Central memory CD8-positive, alpha-beta T cell (primary cell): ENCODE measurements at places on chromosomes 5 and 9.
A peak's percentile ranks its signal among the peaks of the same experiment; 100 is the strongest.

DNA sequence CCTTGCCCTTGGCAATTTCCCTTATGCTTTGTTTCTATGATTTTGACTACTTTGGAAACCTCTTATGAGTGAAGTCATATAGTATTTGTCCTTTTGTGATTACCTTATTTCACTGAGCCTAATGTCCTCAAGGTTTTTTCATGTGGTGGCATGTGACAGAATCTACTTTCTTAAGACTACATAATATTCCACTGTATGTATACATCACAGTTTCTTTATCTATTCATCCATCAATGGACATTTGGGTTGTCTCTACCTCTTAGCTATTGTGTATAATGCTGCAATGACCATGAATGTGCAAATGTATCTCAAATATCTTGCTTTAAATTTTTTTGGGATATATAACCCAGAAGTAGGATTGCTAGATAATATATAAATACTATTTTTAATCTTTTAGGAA, 96.4 kb upstream of the ALDH1A1 start:
- DNase-seq = no peak

DNA sequence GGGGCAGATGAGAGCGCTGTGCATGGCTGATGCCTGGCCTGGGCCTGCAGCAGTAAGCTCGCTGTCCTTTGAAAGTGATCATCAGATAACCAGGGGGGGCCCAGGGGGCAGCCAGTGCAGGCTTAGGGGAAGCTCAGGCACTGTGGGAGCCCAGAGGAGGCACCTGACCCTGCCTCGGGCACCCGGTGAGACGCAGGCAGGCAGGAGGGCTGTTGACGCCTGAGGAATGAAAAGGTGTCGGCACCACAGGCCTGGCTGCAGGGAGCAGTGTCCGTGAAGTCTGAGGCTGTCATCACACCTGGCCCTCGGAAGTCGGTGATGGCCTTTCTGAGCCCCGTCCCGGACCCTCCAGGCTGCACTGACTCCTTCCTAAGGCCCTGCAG, 84.6 kb downstream of the RXRA start:
- DNase-seq = no peak

DNA sequence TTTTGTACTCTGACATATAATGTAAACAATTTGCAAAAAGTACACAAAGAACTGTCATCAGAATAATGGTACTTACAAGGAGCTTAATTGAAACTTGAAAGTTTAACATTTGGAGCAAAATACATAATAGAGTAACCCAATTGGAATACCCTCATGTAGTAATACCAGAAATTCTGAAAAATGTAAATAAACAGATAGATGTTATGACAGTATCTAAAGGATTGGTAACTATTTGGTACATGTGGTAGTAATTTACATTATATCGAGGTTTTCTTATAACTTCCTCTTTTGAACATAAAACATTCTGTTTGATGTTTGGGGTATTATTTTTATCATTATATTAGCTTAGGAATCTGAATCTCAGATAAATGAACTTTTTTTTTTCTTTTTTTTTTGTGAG, 211.7 kb upstream of the ELL2 start:
- no peak for DNase-seq

- DNase-seq = no peak
Measured at GRCh38 chr9:86632537-86632936, 278.3 kb upstream of the TUT7 start.

GRCh38 chr9:90946982-90947381, 145.4 kb downstream of the SYK start:
- no peak for DNase-seq

GRCh38 chr9:18905883-18906629, 127.0 kb downstream of the SAXO1 start:
- DNase-seq = no peak

- no peak for DNase-seq
Measured at GRCh38 chr5:127757576-127757975, 54.4 kb downstream of the CCDC192 start.

DNA sequence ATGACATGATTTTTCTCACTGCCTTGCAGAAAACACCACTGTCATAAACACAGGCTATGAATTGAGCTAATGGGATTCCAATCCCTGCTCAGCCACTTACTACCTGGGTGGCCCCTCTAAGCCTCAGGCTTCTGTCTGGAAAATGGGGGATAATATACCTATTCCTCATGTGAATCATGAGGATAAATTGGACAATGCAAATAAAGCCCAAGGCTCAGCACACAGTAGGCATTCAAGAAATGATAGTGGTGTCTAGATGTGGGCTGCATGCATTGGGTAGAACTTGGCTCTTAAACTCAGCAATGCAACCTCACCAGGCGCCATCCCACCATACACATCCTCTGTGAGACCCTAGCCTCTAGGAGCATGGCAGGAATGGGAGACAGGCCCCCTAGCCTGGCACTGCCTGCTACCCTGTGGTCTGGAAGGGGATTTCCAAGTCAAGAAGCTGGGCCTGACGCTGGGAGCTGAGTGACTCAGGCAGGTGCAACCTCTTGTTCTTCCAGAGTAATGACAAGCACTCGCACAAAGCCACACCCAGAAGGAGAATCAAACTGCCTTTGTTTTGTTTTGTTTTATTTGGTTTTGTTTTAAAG, 2.3 kb upstream of the TNIP1 start:
- DNase-seq = peak; percentile 35

- DNase-seq = no peak
Measured at GRCh38 chr5:96439477-96440184, 6.6 kb upstream of the PCSK1 start.

GRCh38 chr9:95025213-95026147, 292.0 kb downstream of the FANCC start:
- DNase-seq = no peak

DNA sequence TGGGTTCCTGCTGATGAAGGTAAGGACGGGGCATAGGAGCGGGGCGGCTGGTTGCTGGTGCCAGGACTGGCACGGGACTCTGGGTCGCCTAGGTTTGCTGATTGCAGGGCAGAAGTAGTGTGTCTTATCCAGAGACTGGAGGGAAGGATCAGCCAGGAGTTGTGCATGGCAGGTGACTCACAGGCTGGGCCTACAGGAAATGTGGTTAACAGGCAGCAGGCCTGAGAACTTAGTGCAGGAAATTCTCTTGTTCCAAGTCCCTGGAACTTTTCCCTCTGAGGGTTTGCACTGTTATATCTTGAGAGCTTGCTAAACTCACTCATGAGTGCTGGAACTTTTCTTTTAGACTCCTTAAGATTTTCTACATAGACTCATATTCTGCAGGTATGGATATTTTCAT, 95.1 kb downstream of the ANXA2R start:
- DNase-seq = no peak

DNA sequence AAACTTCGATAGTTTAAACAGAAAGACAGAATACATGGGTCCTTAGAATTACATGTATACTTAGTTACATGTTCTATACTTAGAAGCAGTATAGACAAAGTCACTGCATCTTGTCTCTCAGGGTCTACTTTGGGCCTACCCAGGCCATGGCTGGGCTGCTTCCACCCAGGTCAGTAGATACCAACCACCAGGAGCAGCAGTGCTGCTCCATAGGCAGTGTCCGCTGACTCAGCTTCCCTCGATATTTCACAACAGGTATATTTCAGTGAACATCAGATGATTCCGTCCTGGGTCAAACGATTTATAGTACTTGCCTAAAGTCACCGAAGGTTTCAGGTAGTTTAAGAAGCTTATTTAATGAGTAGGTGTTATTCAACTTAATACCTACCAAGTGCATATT, 18.0 kb downstream of the IARS1 start:
- no peak for DNase-seq

GRCh38 chr5:137833463-137833862, 34.2 kb upstream of the MYOT start:
- no peak for DNase-seq

DNA sequence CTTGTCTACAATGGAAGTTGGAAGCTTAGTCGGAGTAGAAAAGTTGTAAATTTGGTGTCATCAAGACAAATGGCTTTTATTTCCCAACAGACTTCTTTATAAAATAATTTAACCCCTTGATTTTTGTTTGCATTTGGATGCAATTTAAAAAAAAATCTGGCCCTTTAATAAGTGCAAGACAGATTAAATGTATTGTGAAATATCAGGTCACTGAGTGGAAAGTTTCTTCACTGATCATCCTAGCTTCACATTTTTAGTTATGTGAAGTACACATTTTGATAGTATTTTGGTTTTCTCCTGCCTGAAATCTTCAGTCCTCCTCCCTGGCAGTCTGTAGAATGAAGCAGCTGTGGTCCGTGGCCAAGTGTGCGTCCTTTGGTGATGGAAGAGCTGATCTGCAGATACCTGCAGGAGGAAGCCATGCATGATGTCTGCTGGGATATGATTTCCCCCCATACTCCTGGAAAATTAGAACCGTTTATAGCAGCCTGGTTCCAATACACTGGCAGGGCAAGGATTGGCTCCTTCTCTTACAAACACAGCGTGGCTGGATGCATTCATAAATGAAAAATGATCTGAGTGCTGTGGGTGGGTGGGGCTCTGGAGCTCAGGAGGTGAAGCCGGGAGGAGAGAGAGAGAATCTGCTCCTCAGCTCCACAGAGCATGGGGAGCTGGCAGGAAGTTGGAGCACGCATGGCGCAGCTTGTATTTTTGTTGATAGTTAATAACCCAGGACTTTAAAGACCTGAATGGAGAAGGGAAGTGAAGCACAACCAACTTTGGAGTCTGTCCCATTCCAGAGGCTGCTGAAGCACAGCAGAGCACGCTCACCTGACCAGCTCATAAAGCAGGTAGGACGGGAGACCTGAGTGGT, 238.4 kb downstream of the GOLPH3 start:
- no peak for DNase-seq

DNA sequence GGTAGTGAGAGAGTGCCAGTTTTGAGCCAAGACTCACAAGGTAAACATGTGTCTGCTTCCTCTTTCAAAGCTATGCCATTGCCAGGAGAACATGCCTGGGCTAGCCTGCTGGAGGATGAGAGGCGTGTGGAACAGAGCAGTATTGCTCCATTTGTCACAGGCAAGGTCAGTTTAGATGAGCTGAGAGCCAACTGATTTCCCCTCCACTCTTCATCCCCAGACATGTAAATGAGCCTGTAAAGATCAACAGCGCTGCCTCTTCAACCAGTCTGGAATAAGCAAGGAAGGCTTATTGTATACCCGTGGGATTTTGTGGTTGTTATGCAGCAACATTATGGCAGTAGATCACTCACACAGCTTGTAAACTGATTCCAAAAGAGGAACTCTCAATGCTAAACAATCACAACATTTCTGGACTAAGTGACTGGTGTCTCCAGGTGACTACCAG, 8.2 kb upstream of the GDNF start:
- DNase-seq = no peak

DNA sequence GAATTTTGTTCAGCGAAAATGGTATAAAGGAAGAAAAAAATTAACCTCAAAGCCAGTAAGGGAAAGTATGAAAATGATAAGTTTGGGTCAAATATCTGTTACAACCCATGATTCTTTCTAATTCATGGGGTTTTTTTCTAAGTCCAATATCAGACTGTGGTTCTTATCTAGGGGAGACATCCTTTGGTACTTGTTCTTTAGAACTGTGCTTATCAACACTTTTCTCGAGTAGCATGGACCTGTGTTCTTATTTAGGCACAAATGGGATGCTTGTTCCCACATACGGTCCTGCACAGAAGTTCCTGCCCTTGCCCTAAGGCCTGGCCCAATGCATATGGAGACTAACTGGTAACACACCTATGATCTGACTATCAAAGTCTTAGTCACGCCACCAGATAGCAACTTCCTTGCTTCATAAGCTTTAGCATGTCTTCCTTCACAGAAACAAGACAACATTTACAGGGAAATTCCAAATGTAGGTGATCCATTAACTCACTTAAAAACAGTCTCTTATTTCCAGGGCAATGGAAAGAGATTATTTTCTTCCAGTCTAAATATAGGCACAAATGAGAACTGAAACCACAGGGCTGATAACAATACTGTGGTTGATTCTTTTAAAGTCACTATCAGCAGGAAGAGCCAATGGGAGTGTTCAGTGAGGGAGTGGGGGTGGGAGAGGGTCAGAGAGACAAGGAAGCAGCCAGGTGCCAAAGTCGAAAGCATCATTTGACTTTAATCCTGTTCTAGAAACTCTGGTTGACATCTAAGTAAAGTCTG, 268.8 kb upstream of the ANKRD55 start:
- DNase-seq = no peak

GRCh38 chr5:142522983-142523382, 162.9 kb downstream of the FGF1 start:
- DNase-seq = no peak

DNA sequence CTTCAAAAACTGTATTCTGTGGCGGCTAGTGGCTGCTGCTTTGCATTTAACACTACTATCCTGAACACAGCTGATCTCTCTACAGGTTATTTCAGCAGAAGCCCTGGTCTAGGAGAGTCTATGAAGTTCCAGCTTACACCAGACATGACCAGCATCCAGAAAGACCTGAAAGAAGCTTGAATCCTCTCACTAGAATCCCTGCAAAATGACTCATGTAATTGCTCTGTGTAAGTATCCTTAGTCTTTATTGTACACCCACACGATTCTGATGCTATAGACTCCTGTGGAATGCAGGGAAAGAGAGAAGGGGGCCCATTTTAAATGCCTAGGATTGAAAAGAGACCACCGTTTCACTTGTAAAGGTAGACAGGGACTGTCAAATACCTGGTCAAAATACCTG, 859 bp upstream of the GRIA1 start:
- no peak for DNase-seq

DNA sequence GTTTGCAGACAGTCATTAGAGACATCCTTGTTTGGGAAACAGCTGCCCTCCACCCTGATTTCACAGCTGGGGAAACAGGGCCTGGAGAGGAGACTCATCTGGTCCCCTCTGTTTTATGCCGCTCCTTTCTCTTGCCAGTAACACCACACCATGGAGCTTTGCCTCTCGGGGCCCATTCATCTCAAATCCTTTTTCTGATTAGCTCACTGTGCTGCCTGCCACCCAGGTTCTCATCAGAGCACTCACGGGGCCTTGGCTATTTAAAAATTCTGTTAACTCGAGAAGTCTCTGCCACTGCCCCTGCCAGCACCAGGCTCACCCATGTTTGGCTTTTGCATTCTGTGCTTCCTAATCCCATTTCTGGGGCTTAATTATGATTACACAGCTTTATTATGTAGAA, 36.8 kb upstream of the C5orf58 start:
- DNase-seq = no peak
